Inflammatory macrophage (primary cell): ENCODE measurements at places on chromosomes 5 and 9.

- DNase-seq: no peak
These were observed 492.4 kb downstream of the GADD45G start for GRCh38 chr9:90097237-90097636.

DNA sequence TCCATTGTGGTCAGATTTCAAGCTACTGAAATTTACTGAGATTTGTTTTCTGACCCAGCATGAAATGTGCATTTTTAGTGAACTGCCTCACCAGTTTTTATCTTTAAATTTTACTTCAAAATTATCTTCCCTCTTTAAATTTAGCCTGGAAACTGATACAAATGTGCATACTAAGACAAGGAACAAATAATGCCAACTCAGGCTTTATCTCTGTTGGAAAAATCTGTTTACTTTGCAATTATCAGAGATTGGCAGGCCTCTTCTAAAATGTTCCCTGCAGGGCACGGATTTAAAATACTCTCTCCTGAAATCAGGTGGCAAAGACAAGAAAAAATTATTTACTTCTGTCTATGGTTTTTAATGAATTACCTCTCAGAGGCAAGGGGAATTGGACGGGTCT, 151.0 kb upstream of the PTCH1 start:
- DNase-seq: no peak

- no peak for DNase-seq
These were observed 11.5 kb downstream of the PRRC2B start for GRCh38 chr9:131405428-131405827.

DNA sequence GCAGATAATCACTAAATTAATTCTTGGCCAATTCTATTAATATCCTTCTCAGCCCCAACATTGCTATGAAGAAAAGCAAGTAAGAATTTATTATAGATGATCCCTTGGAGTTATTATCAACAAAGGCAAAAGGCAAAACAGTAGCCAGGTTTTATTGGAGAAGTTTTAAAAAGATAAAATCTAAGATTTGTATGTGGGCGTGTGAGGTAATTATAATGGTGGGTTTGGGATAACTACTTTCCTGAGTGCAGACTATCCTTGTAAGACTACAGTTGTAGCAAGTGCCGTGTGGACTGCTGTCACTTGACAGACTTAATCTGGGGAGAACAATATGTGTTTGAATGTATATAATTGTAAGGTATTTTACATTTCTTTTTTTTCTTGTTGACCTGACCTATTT, 23.2 kb downstream of the SLC31A1 start:
- DNase-seq: no peak

DNA sequence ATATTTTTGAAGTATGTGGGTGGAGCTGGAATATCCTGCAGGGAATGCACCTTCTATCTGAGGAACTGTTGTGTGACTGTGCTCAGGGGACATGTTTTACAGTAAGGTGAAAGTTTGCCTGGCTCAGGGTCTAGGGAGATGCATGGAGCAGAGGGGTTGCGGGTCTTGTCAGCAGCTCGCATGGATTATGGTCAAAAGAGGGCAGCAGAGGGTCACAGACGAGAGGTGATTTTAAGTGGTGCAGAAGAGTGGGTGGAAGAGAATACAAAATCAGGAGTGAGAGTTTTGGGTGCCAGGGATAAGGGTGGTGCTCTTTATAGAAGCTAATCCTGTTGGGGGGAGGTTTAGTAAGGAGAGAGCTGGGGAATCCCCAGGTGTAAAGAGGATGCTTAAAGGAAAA, 53.5 kb upstream of the GRIN3A start:
- no peak for DNase-seq

- no peak for DNase-seq
These were observed 878 bp upstream of the HMCN2 start for GRCh38 chr9:130264414-130265350.

DNA sequence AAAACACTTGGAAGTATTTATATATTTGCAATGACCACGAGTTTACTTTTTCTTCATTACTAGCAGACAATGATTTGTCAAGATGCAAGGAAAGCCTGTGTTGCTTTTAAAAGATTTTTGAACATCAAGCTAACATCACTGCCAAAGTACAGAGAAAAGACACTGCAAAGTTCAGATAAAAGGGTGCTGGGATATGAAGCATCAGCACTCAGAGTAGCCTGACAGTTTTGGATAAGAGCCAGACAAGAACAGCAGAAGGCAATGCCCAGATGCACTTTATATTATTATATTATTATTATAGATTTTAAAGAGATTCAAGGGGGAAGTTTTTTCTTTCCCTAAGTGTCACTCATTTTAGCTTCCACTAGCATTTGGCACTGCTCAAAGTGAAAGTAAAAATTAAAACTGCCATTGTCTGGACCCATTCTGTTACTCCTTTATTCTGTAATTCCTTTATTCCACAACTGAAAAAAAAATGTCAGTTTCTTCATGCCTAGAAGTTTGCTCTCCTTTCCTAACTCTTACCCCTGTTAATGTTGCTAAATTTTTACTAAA, 240.6 kb downstream of the EFNA5 start:
- DNase-seq: no peak

- DNase-seq: no peak
These were observed 43.9 kb downstream of the FYB1 start for GRCh38 chr5:39175273-39175955.

GRCh38 chr9:15211815-15212495, 95.1 kb downstream of the TTC39B start:
- DNase-seq: no peak
